ENCODE measurements at places on chromosomes 5 and 9.

GRCh38 chr5:38925154-38925925 is 79.5 kb downstream of the OSMR start:
- no peak overlapping the region for H3K27ac ChIP-seq
- no peaks in the 10 kb centered on the region for H3K4me1 ChIP-seq
- H3K4me3 ChIP-seq: no peak overlapping the region
- H3K36me3 ChIP-seq: no peaks in the 10 kb centered on the region

DNA sequence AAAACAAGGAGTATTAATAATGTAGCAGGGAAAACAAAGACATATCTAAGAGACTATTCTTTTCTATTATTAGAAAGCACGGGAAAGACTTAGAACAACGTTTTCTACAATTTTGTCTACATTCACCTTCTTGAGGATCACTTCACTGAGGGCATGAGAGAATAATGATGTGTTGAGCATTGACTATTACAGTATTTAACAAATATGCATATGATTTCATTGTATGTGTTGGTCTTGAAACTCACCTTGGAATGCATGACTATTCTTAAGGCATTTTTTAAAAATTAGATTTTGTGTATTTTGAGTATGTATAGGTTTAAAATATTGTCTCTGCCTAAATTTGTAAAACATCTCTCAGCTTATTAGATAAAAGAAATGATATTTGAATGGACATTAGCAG is 1.2 kb downstream of the FSD1L start:
- DNase-seq: no peak
- no peaks in the 10 kb centered on the region for H3K27me3 ChIP-seq
- H3K4me3 ChIP-seq: no peak overlapping the region
- no peaks in the 10 kb centered on the region for H3K4me1 ChIP-seq
- H3K27ac ChIP-seq: no peak overlapping the region

DNA sequence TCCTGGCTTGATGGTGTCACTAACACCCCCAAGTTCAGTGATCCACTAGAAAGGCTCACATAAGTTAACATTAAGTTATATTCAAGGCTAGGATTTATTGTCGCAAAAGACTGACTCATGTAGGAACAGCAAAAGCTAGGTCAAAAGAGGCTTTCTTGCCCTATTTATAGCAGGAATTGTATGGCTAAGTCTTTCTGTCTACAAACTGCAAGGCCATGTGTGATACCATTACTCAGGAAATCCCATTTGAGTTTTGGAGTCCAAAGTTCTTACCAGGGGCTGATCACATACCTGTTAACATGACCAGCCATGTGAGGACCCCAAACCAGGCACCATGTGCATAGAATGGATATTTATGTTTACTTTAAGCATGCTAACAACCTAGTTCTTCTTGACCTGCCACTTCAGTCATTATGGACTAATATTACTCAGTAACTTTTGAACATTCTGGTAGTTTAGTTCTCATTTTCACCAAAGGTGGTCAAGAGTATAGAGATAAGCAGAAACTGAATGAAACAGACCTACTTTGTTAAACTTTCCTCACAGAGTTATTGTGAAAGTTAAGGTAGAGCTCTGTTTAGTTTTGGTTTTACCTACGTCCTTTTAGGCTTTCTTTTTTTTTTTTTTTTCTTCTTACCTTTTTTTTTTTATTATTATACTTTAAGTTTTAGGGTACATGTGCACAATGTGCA is 281.1 kb downstream of the FER start:
- H3K27me3 ChIP-seq: no peaks in the 10 kb centered on the region
- DNase-seq: no peak
- no peak overlapping the region for H3K4me3 ChIP-seq

DNA sequence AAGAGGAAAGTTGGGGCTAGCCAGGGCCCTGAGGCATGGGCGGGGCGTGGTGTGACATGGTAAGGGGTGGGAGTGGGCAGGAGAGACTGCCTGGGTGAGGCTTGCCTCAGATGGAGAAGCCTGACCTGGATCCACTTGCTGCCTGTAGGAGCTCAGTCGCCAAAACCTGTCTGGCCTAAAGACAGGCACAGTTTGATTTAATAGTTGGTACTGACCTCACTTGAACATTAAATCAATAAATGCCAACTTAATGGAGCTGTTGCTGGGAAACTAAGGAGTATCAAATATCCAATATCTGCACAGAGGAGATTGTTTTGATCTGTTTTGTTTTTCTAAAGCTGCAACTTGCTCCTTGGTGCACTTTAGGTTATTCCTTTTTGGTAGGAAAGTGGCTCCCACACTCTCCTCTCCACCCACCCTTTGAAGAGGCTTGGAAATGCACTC is 86.4 kb downstream of the RCL1 start:
- no peaks in the 10 kb centered on the region for H3K36me3 ChIP-seq
- no peak overlapping the region for H3K27ac ChIP-seq
- H3K27me3 ChIP-seq: no peaks in the 10 kb centered on the region
- DNase-seq: no peak
- no peak overlapping the region for H3K4me3 ChIP-seq

DNA sequence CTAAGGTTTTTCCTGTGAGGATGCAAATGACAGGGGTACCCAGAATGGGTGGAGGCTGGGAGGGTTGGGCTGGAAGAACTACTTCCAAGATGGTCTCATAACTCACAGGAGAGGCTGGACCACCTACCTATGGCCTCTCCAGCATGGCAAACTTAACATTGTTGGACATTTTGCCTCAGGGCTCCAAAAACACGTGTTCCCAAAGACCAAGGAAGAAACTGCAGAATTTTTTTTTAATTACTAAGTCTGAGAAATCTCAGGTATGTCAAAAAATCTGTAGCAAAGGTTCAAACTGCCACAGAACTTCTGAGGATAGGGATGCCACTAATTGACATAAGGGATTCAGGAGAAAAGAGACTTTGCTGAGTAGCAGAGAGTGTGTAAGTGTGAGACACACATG is 270.8 kb downstream of the NNT start:
- H3K27me3 ChIP-seq: no peaks in the 10 kb centered on the region
- peaks cover 2% of the 10 kb centered on the region for H3K4me1 ChIP-seq
- DNase-seq: no peak
- H3K4me3 ChIP-seq: no peak overlapping the region

- H3K36me3 ChIP-seq: no peaks in the 10 kb centered on the region
- no peak overlapping the region for H3K4me3 ChIP-seq
- H3K27me3 ChIP-seq: no peaks in the 10 kb centered on the region
Measured at GRCh38 chr5:72013766-72014624, 93.3 kb upstream of the MAP1B start.

DNA sequence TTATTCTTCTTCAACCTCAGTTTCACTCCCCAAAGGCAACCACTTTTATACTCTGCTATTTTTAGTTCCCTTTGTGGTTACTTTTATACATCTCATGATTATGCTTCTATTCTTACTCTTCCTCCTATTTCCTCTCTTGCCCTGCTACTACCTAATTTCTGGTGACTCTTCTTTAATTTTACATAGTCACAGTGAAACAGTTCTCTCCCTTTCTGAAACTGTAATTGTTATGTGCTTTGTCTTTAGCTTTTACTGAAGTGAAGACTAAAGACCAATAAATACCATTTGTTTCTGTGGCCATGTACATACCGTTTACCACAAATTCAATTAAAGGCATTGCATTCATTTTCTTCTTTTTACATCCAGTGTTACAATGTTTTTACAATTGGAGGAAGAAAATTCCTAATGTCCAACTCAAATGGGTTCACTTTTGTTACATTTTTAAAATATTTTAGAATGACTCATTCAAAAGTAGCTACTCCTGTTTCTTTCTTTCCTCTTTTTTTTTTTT is 410.6 kb downstream of the PSAT1 start:
- DNase-seq: no peak
- no peaks in the 10 kb centered on the region for H3K4me1 ChIP-seq
- no peaks in the 10 kb centered on the region for H3K36me3 ChIP-seq
- no peak overlapping the region for H3K27ac ChIP-seq

- no peak for DNase-seq
- H3K4me1 ChIP-seq: no peaks in the 10 kb centered on the region
- H3K27ac ChIP-seq: no peak overlapping the region
Measured at GRCh38 chr9:138010861-138011260, 133.3 kb downstream of the CACNA1B start.

- DNase-seq: no peak
- H3K4me3 ChIP-seq: no peak overlapping the region
- no peak overlapping the region for H3K27ac ChIP-seq
- H3K36me3 ChIP-seq: no peaks in the 10 kb centered on the region
- H3K4me1 ChIP-seq: no peaks in the 10 kb centered on the region
Measured at GRCh38 chr5:68378204-68378820, 162.8 kb downstream of the PIK3R1 start.

GRCh38 chr5:9207817-9208418 is 338.0 kb downstream of the SEMA5A start:
- no peak overlapping the region for H3K4me3 ChIP-seq
- no peaks in the 10 kb centered on the region for H3K4me1 ChIP-seq
- no peak overlapping the region for H3K27ac ChIP-seq
- peak; percentile 28 for DNase-seq
- no peaks in the 10 kb centered on the region for H3K36me3 ChIP-seq

- H3K36me3 ChIP-seq: no peaks in the 10 kb centered on the region
- H3K27ac ChIP-seq: no peak overlapping the region
- H3K4me1 ChIP-seq: no peaks in the 10 kb centered on the region
- H3K27me3 ChIP-seq: no peaks in the 10 kb centered on the region
- H3K4me3 ChIP-seq: no peak overlapping the region
Measured at GRCh38 chr9:36847781-36848673, 186.0 kb downstream of the PAX5 start.

DNA sequence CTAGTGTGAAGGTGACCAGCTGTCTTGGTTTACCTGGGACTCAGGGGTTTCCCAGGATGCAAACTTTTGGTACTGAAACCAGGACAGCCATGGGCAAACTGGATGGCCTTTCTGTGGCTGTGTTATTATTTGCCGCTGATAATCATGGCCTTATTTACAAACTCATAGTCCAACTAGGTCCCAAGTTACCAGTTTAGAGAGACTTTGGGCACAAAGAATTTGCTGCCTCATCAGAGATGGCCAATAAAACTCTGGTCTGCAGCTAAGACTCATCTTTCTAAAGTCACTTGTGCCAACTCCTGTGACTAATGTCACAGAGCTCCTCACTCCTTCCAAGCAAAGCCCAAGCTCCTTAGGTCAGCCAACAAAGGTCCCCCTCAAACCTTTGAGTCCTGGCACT is 47.5 kb upstream of the PLPP6 start:
- H3K4me3 ChIP-seq: no peak overlapping the region
- H3K27me3 ChIP-seq: no peaks in the 10 kb centered on the region
- H3K36me3 ChIP-seq: no peaks in the 10 kb centered on the region

GRCh38 chr5:5795074-5795771 is 372.7 kb downstream of the ICE1 start:
- no peak overlapping the region for H3K27ac ChIP-seq
- H3K4me1 ChIP-seq: no peaks in the 10 kb centered on the region

DNA sequence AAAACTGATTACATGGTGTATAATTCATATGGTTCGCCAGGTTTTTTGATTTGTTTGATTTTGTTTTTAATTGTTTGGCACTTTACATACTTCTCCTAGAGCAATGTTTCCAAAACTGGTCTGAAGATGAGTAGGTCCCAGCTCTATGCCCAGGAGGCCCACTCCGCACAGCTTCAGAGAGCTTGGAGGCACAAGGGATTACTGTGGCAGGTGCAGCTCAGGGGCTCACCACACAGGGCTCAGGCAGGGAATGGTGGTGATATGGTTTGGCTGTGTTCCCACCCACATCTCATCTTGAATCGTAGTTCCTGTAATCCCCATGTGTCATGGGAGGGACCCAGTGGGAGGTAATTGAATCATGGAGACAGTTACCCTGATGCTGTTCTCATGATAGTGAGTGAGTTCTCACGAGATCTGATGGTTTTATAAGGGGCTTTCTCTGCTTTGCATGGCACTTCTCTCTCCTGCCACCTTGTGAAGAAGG is 296.6 kb downstream of the MED10 start:
- no peak overlapping the region for H3K27ac ChIP-seq
- DNase-seq: no peak
- no peaks in the 10 kb centered on the region for H3K27me3 ChIP-seq
- H3K4me3 ChIP-seq: no peak overlapping the region
- no peaks in the 10 kb centered on the region for H3K4me1 ChIP-seq

GRCh38 chr9:2000314-2000713 is 14.8 kb upstream of the SMARCA2 start:
- no peak for DNase-seq
- no peaks in the 10 kb centered on the region for H3K36me3 ChIP-seq
- no peaks in the 10 kb centered on the region for H3K4me1 ChIP-seq
- no peaks in the 10 kb centered on the region for H3K27me3 ChIP-seq

DNA sequence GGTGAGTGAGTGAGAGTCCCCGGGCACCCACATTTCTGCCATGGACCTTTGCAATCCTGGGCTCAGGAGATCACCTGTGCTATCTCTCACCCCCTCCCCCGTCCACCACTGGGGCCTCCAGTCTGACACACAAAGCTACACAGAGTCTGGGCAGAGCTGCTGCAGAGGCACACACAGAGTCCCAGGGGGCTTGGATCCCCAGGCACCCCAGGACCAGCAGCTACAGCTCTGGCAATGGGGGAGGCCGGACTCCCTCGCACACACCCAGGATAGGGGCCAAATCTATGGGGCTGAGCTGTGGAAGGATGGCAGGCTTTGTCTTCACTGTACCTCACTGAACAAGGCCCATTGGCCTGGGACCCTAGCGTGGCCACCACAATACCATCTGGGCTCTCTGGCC is 328.8 kb downstream of the MAN2A1 start:
- DNase-seq: no peak
- no peak overlapping the region for H3K27ac ChIP-seq
- H3K4me1 ChIP-seq: no peaks in the 10 kb centered on the region

GRCh38 chr5:78508186-78508765 is 140.3 kb downstream of the LHFPL2 start:
- no peaks in the 10 kb centered on the region for H3K36me3 ChIP-seq
- no peak overlapping the region for H3K27ac ChIP-seq
- H3K4me1 ChIP-seq: peaks cover 33% of the 10 kb centered on the region

DNA sequence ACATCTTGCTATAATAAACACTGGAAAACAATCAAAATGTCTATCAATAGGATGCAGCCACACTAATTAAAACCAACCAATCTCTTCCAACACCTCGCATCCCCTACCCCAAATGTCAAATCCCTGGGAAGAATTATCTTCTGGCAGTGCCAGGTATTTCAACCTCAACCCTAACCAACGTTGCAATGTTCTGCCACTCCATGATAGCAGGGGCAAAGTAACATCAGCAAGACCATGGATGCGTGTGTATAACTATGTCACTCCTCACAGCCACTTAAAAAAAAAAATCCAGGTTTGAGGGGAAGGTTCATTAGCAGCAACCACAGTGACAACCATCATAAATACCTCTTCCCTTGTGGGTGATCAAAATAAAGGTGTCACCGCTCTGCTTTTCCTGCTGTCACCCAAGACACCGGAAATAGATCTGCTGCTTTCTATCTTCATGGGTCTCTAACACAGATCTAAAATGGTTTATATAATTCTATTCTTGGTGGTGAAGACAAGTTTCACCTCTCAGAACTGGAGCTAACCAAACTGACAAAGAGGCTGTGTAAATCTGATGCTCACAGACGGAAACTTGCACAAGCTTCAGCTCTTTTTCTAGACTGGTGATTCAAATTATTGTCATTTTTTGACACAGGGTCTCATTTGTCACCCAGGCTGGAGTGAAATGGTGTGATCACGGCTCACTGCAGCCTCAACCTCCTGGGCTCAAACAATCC is 9.9 kb downstream of the HSPA9 start:
- peaks cover 17% of the 10 kb centered on the region for H3K36me3 ChIP-seq
- H3K27ac ChIP-seq: no peak overlapping the region
- no peaks in the 10 kb centered on the region for H3K4me1 ChIP-seq
- no peak for DNase-seq

Measured in mesendoderm (in vitro differentiated cells).